Mammary epithelial cell (primary cell): ENCODE measurements at places on chromosomes 1 and 21. TPM values are rescaled to one million over a fixed set of nuclear protein-coding genes. Genes with fewer than 3 reads are reported as not detected.

Gene PGLYRP4
- polyA plus RNA-seq: 0.11 TPM

GRCh38 chr1:29739176-29739575 lies 502.9 kb downstream of the PTPRU start:
- no peak for DNase-seq

- DNase-seq: no peak
Observed at GRCh38 chr1:225762002-225762441, 15.6 kb upstream of the SRP9 start.

Gene GJA8
- not detected for polyA plus RNA-seq

Gene SYT6
- polyA plus RNA-seq: not detected

DNA sequence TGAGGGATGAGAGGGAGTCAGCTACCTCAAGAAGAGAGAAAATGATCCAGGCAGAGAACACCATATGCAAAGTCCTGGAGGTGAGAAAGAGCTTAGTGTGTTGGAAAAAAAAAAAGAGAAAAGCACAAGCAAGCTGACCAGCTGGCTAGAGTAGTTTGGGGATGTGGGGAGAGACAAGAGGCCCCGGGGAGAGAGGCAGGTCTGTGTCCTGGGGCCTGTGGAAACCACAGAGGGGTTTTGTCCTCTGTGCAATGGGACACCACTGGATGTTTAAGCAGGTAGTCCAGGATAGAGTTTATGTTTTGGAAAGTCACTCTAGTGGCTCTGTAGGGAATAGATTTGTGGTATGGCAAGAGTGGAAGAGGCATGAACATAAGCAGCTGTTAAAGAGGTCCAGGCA lies 14.4 kb upstream of the CHI3L1 start:
- DNase-seq: no peak

Gene CFAP298
- polyA plus RNA-seq: 29.9 TPM

GRCh38 chr1:155329980-155330598 lies 9.4 kb downstream of the RUSC1 start:
- DNase-seq: no peak

Gene KRTAP21-2
- not detected for polyA plus RNA-seq

DNA sequence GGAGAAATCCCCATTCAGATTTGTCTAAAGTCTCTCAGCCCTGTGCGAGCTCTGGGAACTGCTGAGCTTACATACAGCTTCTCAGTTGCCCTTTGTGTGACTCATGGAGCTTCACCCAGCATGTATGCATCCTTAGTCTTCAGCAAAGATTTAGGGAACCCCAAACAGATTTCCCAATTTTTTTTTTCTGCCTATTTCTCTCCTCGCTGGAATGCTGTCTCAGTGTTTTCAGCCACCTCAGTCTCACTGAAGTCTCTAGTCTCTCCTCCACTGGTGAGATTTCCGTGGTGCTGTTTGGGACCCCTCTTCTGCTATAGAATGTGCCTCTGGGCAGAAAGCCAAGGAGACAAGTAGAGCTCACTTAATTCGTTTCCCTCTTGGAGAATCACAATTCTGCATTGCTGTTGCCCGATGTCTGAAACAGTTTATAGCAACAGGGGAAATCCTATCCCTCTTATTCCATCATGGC lies 28.1 kb upstream of the TXLNA start:
- DNase-seq: peak; percentile 36

DNA sequence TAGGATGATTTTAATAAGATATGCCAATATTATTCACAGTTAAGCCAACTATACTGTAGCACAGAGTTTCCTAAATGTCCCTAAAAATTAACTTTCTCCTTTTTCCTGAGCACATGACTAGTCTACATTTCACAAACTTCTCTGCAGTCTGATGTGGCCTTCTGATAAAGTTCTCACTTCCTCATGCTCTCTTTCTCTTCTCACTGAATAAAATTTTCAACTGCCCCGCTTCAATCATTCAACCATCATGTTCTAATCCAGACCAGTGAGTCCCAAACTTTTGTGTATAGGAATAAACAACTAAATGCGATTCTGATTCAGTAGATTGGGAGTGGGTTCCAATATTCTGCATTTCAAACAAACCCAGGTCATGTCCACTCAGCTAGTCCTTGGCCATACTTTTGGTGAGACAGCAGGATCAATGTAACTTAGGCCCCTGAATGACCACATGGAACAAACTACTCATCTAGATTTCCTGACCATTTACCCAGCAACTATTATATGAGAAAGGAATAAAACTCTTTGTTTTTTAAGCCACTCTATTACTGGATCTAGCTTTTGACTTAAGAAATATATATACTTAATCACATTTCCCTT lies 20.1 kb downstream of the TUT4 start:
- no peak for DNase-seq

DNA sequence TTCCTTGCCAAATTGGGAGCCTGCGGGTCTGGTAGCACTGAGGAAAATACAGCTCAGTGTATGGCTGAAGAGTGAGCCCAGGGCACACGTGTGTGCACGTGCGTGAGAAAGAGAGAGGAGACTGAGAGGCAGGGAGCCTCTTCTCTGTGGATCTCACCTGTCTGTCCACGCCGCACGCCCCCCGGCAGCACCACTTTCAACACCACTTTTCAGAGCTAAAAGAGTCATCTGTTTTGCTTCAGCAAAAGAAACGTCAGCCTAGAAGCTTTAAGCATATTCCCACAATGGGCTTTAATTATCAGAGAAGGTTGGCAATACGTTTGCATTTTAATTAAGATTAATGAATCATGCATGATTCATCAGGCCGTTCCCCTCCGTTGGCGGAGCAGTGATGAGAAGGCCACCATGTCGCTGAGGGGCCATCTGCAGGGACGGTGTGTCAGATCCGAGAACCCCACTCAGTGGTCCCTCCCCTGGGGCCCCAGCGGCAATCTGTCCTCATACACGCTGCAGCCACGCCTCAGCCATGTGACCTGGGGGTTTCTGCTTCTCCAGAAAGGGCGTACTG lies 56.8 kb downstream of the SIK1 start:
- DNase-seq: peak; percentile 61

Gene TGFBR3
- 0.09 TPM for polyA plus RNA-seq

DNA sequence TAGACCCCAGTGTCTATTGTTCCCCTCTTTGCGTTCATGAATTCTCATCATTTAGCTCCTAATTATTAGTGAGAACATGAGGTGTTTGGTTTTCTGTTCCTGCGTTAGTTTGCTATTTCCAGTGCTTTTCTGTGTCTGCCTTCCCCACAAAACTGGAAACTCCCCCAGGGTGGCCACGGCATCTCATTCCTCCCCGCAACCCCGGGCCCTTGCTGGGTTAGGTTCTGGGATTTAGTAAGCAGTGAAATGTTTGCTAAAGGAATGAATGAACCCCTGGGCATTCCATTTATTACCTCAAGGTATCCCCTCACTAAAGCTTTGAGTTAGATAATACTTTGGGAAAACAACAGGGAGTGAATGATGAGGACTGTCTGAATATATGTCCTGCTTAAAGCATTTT lies 142.9 kb downstream of the GLUL start:
- DNase-seq: no peak

DNA sequence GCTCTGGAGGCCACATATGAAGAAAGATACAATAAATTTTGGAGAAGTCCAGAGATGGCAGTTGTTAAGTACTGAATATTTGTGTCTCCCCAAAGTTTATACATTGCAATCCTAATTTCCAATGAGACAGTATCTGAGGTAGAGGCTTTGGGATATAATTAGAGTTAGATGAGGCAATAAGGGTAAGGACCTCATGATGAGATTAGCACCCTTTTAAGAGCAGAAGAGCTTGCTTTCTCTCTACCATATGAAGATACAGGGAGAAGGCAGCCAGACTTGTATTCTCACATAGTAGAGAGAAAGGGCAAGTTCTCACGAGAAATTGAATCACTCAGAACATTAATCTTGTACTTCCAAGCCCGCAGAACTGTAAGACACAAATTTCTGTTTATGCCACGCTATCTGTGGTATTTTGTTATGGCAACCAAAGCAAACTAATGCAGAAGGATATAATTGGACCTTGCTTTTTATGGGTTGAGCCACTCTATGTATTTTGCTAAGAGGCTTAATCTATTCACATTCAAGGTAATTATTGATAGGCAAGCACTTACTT lies 430.1 kb downstream of the KCNT2 start:
- DNase-seq: peak; percentile 64

Gene S100A9
- polyA plus RNA-seq: 694 TPM

Gene PRRX1
- 0.18 TPM for polyA plus RNA-seq

GRCh38 chr1:31012210-31012924 lies 53.1 kb downstream of the PUM1 start:
- no peak for DNase-seq

- DNase-seq: peak; percentile 27
Observed at GRCh38 chr1:47231301-47232186, 481 bp downstream of the TAL1 start.

GRCh38 chr1:43671626-43672330 lies 21.8 kb downstream of the KDM4A start:
- peak; percentile 61 for DNase-seq

Gene TNNT2
- polyA plus RNA-seq: 0.19 TPM

Gene CACNA1S
- polyA plus RNA-seq: not detected
